ENCODE measurements at places on chromosomes 7 and 10. TPM values are rescaled to one million over a fixed set of nuclear protein-coding genes. Genes with fewer than 3 reads are reported as not detected.

Gene STAMBPL1
- 4.2 TPM for polyA plus RNA-seq

Gene GPR15LG
- polyA plus RNA-seq = not detected

Gene TLX1
- polyA plus RNA-seq = not detected

Gene TAS2R41
- not detected for polyA plus RNA-seq

Gene NPC1L1
- not detected for polyA plus RNA-seq

Gene GRM3
- polyA plus RNA-seq = not detected

Gene PON3
- 0.69 TPM for polyA plus RNA-seq

Gene CTAGE15
- 0.20 TPM for polyA plus RNA-seq

Gene TWIST1
- polyA plus RNA-seq = 1.6 TPM

Gene AKR1D1
- not detected for polyA plus RNA-seq

Gene SH2B2
- 1.3 TPM for polyA plus RNA-seq

Gene IL2RA
- not detected for polyA plus RNA-seq

Gene SLC35G1
- 3.9 TPM for polyA plus RNA-seq

Gene METTL27
- polyA plus RNA-seq = 11.0 TPM

Gene CYP2C8
- polyA plus RNA-seq = 0.03 TPM

All from mammary epithelial cell (primary cell).